Midbrain (tissue), 1 donor: ENCODE measurements at places on chromosomes 6 and 20.

GRCh38 chr6:30548375-30548774 lies 7.9 kb downstream of the GNL1 start:
- no peak for DNase-seq

- no peak for DNase-seq
Observed at GRCh38 chr6:160365117-160365516, 16.9 kb downstream of the SLC22A3 start.

DNA sequence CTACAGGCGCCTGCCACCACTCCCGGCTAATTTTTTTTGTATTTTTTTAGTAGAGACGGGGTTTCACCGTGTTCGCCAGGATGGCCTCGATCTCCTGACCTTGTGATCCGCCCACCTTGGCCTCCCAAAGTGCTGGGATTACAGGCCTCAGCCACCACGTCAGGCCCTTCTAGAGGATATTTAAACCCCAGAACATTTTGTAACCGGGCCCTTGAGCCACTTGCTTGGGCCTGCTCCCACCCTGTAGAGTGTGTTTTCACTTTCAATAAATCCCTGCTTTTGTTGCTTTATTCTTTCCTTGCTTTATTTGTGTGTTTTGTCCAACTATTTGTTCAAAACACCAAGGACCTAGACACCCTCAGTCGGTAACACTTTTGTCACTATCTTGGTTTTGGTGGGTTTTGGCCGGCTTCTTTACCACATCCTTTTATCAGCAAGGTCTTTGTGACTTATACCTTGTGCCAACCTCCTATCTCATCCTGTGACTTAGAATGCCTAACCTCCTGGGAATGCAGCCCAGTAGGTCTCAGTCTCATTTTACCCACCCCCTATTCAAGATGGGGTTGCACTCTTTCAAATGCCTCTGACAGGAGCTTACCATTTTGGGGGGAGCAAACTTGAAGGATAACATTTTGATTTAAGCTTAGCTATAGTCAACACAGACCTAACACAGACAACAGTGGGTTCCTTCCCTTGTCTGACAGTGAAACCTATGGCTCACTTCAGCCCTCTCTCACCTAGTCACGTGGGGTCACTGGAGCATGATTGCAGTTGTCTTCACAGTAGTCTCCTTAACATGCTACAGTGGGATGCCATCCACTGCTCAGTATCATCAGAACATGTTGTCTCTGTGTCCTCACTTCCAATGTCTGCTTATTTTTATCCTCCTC lies 27.9 kb upstream of the KIF6 start:
- DNase-seq = no peak

DNA sequence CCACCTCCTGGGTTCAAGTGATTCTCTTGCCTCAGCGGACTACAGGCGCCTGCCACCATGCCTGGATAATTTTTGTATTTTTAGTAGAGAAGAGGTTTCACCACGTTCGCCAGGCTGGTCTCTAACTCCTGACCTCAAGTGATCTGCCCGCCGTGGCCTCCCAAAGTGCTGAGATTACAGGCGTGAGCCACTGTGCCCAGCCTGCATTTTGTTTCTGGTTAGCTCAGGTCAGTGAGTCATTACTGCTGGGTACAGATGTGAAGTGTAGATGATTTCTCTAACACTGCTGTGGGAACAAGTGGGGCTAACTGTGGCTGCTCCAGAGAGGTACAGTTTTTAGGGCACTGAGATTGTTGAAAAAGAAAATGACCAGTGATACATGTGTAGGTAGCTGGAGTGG lies 188.6 kb downstream of the PRL start:
- no peak for DNase-seq

GRCh38 chr20:37343212-37343993 lies 2.5 kb upstream of the SRC start:
- no peak for DNase-seq

DNA sequence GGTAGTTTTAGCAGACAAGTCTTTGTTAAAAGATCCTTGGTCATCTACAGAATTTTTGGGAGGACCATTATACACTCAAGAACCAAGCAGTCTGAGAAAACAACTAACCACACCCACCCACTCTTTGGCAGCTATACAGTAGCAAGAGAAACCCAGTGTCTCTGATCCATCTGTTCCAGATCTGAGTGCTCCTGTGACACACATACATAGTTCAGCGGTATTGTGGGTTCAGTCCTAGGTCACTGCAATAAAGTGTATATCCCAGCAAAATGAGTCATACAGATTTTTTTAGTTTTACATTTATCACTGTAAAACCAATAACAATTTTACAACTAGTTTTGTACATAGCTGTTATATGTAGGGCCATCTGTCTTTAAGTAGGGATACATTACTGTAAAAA lies 47.4 kb upstream of the PAK5 start:
- no peak for DNase-seq

DNA sequence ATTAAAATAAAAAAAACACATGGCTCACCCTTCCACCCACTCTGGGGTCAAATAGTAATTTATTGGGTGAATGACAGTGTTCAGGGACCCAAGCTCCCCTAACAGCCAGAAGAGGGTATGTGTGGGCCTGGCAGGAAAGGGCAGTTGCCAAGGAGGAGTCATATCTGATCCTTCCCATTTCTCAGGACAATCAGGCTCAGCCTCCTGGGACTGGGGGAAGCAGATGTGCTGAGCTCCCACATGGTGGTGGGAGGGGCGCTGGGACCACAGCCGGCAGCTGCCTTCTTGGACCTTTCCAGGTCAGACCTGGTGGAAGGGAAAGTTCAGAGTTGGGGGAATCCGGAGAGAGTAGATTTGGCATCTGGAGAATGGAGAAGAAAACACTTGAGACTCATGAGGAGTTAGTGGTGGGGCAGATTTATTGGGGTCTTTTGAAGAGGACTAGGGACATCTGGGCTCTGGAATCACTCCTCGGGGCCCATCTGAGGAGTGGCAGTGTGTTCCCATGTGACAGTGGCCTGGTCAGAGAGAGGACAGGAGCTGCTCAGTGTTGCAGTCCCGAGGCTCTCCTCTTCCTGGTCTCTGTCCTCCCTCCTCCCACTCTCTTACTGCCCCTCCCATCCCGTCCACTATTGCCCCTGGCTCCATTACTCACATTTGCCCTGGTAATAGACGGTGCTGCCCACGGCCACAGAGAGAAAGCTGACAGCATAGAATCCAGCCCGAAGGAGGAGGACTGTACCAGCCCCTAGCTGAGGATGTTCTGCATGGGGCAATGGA lies 3.0 kb downstream of the LST1 start:
- DNase-seq = no peak

GRCh38 chr6:111941686-111942330 lies 68.6 kb upstream of the FYN start:
- DNase-seq = no peak

DNA sequence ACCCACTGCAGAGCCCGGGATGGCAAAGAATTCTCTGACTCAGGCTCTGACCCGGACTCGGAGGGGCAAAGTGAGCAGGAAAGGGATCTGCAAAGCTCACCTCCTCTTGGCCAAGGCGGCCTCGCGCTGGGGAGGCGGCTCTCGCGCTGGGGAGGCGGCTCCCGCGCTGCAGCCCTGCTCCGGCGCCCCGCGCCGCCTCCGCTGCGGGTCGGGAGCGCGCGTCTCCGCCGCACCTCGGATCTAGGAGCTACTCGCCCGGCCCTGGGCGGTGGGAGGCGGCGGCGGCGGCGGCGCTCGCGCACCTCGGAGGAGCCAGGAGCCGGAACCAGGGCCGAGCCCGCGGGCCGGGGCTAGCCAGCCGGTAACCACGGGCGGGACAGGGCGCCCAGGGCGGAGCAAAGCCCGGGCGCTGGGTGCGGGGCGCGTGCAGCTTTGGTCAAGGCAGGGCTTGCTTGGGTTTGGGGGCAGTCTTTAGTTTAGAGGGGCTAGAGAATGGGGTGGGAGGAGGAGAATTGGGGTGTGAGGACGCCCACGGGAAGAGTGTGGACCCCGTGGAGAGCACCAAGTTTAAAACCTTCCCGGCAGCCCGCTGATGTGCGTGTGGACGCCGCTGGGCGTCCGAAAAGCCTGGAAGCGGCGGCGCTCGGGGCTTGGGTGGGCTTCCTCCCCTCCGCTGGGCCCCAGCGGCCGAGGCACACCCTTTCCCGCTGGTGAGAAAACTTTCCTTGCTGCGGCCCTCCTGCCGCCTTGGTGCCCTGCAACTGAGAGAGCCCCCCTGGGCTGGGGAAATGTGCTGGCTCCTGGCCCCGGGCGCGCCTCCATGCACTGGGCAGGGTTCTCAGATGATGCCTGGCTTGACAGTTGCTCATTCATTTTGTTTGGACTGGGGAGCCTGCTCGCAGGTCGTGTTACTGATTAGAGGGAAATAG lies at the start of gene MRAP2:
TSS of gene MRAP2 (plus strand) at position 250 of the 929 bp plus-strand sequence. CDS start 21,547 bp downstream, outside the sequence.
- DNase-seq = no peak

GRCh38 chr6:118401325-118401975 lies 146.6 kb upstream of the PLN start:
- no peak for DNase-seq

- DNase-seq = no peak
Observed at GRCh38 chr6:70901324-70901723, 55.5 kb downstream of the B3GAT2 start.

GRCh38 chr6:1347161-1347560 lies 35.3 kb downstream of the FOXQ1 start:
- no peak for DNase-seq

- DNase-seq = peak; percentile 50
Observed at GRCh38 chr20:38730989-38731737, 6.9 kb downstream of the SLC32A1 start.

DNA sequence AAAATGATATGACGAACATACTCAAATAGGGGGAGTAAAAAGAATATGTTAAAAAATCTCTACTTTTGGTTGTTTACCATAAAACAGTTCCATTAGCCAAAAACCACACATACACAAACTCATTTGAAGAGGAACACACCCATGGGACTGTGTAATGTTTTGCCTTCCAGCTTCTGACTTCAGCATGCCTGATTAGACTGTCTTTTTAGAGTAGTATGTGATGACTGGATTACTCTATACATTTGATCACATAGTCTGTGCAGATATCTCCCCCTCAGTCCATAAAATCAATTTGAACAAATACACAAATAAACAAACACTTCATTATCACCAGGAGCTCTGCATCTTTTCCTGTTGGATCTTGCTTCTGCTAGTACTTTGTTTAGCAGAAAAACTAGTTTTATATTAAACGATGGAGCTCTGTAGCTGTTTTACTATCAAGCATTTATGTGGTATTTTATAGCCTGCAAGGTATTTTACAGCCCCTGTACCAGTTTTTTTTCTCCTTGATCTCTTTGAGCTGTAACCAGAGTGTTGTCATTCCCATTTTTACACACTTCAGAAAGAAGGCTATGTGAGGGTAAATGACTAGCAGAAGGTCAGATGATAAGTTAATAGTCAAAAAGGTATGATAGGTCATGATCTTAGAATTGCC lies 866.5 kb upstream of the MAP3K7 start:
- no peak for DNase-seq

GRCh38 chr6:16769131-16769985 lies 8.1 kb upstream of the ATXN1 start:
- no peak for DNase-seq

- DNase-seq = no peak
Observed at GRCh38 chr20:44758247-44759101, 12.8 kb downstream of the KCNK15 start.

DNA sequence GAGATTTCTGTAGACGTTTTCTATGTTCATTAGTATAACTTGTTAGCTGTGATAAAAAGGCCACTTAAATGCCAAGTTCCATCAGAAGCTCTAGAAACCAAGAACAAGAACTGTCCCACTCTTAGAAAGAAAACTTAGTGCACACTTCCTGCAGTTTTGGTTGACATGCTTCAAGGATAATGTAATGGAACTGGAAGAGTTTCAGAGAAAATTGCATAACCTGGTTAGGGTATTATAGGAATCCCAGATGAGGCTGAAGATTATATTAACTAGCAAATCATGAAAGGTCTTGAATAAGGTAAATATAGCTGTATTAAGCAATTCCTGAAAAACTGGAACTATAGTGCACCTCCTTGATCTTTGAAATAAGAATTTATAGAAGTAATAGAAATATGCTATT lies 1.8 kb upstream of the PHACTR2 start:
- no peak for DNase-seq

GRCh38 chr6:63516186-63516944 lies 55.9 kb upstream of the LOC128125822 start:
- no peak for DNase-seq

GRCh38 chr20:31569163-31570020 lies 35.7 kb upstream of the ID1 start:
- peak; percentile 40 for DNase-seq

GRCh38 chr6:106890447-106890846 lies 84.1 kb downstream of the CD24 start:
- DNase-seq = no peak

GRCh38 chr6:166167801-166168615 lies at the start of gene TBXT:
TBXT (minus strand) TSS chr6:166167851; CDS start chr6:166167591, 260 bp downstream.
- DNase-seq = no peak

DNA sequence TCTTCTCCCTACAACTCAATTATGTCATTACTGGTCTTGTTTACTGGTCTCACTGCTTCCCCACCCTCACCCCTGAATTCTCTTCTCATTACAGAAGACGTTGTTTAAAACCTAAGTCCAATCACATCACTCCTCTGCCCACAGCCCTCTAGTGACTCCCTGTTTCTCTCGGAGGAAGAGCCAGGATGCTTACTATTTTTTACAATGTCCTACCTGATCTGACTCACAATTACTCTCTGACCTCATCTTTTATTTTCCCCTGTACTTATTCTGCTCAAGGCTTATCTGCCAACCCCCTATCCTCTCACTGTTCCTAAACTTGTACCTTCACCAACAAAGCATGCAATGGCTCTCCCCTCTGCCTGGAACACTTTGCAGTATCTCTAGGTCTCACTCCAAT lies 400.4 kb upstream of the PTCHD4 start:
- no peak for DNase-seq

DNA sequence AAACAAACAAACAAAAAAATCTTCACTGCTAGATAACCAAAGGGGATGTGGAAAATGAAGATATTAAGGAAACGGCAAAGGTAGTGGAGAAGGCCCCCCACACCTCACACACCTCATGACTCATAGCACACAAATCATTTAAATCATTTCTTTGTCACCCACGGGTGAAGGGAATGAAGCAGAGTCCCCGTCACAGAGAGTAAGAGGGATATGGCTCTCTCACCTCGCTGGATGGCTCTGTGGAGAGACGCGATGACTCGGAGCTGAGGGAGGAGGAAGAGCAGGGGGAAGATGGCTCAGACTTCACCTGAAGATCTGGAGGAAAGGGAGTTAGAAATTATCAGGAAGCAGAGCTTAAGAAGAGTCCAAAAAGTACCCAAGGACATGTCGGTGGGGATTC lies 1.2 kb downstream of the ATF6B start:
- DNase-seq = no peak

GRCh38 chr20:35617397-35618262 lies 2.0 kb downstream of the SPAG4 start:
- DNase-seq = no peak

DNA sequence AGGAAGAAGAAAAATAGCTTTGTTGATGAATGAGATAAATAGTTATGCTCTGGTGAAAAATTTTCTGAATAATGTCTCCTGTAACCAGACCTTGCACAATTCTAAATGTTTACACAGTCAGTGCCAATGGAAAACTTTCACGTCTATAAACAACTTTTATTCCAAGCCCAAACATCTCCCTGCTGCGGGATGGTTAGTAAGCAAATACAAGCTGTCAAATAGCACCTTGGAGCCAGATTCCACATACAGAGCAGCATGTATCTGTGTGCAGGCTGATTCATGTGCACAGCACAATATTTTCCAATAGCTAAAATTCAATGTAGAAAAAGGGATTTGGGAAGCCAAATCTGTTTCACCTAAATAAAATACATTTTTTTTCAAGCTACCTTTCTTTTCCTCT lies 813.3 kb downstream of the HACE1 start:
- DNase-seq = no peak

- no peak for DNase-seq
Observed at GRCh38 chr6:52914516-52914915, 5.0 kb upstream of the GSTA3 start.
